ENCODE measurements at places on chromosomes 2 and 18. TPM values are rescaled to one million over a fixed set of nuclear protein-coding genes. Genes with fewer than 3 reads are reported as not detected.
A peak's percentile ranks its signal among the peaks of the same experiment; 100 is the strongest.

Gene LYPD6
- total RNA-seq = 0.26 TPM

GRCh38 chr18:47323158-47323557 lies 71.7 kb upstream of the SKOR2 start:
- DNase-seq = peak; percentile 58

DNA sequence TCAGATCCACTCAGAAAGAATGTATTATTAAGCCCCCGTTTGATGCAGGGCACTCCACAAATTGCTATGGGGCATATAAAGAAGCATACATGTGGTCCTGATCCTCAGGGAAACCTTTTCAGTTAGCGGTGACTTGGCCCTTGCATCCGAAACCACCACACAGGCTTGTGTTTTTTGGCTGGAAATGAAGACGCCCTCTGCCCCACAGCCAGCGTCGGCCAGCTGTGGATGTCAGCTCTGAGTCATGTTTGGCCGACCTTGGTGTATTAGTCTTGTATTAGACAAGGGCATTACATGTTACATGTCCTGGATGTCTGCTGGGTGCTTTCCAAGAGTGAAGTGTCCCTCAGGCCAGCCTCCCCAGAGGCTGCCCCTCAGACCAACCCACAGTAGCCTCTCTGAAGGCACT lies 107.6 kb upstream of the MAP3K20 start:
- DNase-seq = no peak

GRCh38 chr2:197209246-197209645 lies 101.3 kb downstream of the ANKRD44 start:
- no peak for DNase-seq

GRCh38 chr2:155696571-155696970 lies 636.0 kb downstream of the NR4A2 start:
- DNase-seq = no peak

DNA sequence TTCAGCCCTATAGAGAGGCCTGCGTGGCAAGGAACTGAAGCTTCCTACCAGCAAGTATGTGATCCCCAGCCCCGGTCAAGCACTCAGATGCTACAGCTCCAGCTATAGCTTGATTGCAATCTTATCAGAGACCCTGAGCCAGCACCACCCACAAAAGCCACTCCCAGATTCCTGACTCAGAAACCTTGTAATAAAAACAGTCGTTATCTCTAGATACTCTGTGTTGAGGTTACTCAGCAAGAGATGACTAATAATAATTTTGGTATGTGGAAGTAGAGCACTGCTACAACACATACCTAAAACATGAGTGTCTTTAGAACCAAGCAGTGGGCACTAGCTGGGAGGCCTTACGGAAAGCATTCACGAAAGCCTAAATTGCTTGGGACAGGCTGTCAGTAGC lies 216.9 kb downstream of the UXS1 start:
- peak; percentile 96 for DNase-seq

Gene AMER3
- total RNA-seq = under 0.01 TPM

Gene CDH2
- total RNA-seq = 0.79 TPM

- peak; percentile 24 for DNase-seq
Measured at GRCh38 chr2:40360652-40361051, 91.2 kb downstream of the SLC8A1 start.

DNA sequence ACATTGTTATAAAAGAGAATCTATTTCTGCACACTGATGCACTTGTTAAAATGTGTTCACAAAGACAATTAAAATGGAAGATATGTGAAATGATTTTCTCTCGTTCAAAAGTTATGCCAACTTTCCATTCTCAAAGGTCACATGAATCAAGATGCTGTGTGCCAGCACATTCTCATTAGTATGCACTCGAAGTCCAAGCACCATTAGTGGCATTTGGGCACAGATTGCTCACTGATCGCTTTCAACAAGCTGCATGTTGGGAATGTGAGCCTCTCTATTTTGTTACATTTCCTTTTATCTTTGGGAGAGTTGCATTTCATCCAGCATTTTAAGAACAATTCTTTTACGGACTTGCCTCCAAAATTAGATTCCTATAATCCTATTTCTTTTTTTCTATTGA lies 398.9 kb downstream of the FBXO15 start:
- DNase-seq = no peak

GRCh38 chr18:42033137-42033810 lies 78.2 kb downstream of the PIK3C3 start:
- no peak for DNase-seq

- DNase-seq = no peak
Measured at GRCh38 chr2:198595721-198596120, 791.3 kb downstream of the PLCL1 start.

DNA sequence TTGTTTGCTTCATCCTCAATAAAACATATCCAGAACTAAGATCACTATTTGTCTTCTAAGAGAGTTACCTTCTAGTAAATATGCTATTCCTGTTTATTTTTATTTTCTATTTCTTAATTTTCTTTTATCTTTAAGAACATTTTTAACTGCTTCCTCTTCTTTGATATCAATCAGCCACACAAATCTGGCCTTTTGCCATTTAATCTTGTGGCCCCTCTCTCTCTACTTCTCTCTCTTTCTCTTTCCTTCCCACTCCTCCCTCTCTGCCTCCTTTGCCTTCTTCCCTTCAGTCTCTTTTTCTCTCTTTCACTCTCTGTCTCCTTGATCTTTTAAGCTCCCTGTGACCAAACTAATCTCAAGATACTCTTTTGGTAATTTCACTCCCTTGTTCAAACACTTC lies 108.4 kb downstream of the GRB14 start:
- no peak for DNase-seq

- DNase-seq = peak; percentile 33
Measured at GRCh38 chr2:84493514-84493913, 22.8 kb upstream of the DNAH6 start.

- DNase-seq = no peak
Measured at GRCh38 chr2:205462681-205463345, 219.5 kb upstream of the NRP2 start.

Gene RFTN2
- total RNA-seq = under 0.01 TPM

DNA sequence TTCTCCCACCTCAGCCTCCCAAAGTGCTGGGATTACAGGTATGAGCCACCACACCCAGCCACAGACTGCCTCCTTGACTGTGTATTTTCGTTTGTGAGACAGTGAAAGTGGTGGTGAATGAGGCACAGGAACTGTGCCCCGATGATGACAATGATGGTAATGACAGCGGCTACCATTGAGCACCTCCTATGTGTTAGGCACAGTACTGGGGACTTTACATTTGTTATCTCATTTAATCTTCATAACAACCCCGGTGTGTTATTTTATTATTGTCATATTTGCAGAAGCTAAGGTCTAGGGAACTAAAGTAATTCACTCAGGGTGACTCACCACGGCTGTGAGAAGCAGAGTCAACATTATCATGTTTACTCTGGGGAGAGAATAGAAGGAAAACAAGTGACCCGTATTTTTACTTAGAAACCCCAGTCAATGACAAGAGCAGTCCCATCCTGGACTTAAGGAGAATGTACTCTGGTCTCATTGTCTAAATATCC lies 77.6 kb upstream of the ALPP start:
- DNase-seq = peak; percentile 80

- peak; percentile 8 for DNase-seq
Measured at GRCh38 chr2:237053066-237053465, 32.6 kb upstream of the COPS8 start.

GRCh38 chr2:232416521-232417470 lies 10.2 kb downstream of the ALPG start:
- no peak for DNase-seq

GRCh38 chr2:192026825-192027120 lies 168.0 kb downstream of the TMEFF2 start:
- DNase-seq = no peak

Gene TEKT4
- not detected for total RNA-seq

DNA sequence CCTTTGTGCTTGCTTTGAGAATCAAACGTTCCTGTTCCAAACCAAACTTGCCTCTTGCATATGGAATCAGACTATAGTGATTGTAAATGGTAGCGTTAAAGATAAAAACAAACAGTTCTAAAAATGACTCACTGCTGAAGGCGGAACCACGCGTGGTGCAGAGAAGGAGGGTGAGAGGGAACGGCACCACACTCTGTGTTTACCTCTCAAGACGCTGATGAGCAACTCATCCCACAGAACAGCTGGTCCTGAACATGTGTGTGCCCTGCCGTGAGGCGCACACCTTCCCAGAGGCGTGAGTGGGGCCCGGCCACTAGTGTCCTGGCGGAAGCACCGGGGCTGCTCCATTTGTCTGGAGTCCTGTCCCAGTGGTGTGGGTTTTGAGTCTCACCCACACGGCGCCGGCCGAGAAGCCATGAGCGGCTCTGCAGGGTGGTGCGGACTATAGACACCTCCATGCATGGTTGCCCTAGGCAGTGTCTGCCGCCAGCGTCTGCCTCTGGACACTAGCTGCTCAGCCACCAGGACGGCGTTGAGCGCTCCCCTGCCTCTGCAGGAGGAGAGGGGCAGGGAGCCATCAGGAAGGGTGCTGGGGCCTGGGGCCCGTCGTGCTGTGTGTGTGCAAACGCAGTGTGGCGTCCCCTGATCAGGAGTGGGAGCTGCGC lies 52.1 kb downstream of the NFATC1 start:
- DNase-seq = no peak

DNA sequence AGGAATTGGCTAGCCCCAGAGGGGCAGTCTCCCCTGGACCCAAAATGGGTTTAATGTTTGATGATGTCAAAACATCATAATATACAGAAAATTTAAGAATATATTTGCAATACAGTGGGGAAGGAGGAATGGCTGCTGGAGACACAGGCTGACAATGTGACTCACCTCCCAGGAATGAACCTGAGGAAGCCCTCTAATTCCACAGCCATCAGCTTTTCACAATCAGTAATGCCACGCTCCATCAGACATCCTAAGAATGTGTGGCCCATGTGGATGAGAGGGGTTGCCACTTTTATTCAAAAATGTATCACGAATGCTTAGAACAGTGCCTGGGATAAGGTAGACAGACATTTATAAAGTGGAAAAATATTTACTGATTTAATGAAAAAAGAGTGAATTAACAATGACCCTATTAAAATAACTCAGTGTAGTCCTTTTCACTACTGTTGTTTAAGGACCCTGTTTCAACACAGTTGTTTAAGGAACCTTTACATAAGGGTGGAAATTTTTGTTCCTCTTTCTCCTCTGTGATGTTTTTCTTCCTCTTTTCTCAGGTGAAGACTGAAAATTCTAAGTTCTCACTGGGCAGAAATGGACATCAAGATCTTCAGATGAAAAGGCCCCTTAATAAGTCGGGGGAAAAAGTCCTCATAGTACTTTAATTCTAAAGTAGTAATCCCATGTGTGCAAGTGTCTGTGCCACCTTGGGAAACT lies 17.5 kb upstream of the TMEM163 start:
- DNase-seq = peak; percentile 69

Gene DYNAP
- not detected for total RNA-seq

Gene SLC20A1
- 47.7 TPM for total RNA-seq
